GM18507 (cell line): ENCODE measurements at places on chromosomes 16 and 17.

- no peak for DNase-seq
Measured at GRCh38 chr16:2054543-2055245, 6.9 kb downstream of the TSC2 start.

DNA sequence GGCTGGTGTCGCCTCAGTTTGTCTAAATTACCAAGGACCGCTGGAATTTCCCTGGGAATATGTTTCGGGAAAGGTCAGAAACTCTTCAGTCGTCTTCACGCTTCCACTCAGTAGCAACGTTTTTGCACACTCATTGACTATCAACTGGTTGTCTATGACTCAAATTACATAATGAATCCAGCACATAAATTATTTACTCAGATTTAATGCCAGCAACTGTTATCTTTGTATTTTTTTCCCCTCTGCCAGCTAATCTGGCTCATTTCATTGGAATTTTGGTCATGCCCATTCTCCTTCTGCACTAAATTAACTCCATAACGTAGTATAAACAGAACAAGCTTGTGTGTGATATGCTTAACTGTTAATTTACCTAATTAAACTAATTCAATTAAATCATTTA, 372.7 kb upstream of the ZFHX3 start:
- DNase-seq: no peak

DNA sequence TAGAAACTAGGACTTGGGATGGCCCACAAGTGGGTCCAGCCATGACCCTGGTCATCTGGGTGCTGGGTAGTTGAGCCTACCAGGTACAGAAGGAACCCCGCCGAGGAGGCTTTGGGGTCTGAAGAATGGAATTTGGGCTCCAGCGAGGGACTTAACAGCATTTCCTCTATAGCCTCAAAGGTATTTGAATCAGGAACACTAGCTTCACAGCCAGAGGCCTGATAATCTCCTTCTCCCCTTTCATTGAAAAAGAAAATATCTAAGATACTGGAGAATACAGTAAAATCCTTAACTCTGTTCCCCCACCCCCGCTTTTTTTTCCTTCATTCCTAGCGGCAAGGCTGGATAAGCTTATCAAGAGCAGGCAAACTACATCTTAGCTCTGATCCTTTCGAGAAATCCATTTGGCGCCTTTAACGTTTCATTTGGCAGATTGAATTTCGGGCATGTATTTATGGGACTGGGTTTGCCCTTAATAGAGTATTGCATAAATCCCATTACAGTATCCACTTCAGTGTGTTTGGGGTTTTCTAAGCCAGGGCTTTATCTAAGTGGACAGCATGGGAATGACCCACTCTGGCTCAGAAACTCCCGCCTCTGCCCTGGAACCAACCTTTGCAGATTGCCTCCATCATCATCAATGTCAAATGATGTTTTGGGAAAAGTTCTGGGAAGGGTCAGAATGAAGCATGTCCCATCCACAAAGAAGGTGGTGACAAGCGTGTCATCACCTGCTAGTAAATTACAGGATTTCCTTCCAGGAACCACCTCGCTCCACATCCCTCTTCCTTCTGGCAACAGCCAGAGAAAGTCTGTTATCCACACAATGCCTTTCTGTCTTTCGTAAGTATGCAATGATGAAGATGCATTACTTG, 36.9 kb downstream of the XYLT1 start:
- DNase-seq: no peak

GRCh38 chr16:72927199-72928089, 120.5 kb downstream of the ZFHX3 start:
- DNase-seq: no peak

DNA sequence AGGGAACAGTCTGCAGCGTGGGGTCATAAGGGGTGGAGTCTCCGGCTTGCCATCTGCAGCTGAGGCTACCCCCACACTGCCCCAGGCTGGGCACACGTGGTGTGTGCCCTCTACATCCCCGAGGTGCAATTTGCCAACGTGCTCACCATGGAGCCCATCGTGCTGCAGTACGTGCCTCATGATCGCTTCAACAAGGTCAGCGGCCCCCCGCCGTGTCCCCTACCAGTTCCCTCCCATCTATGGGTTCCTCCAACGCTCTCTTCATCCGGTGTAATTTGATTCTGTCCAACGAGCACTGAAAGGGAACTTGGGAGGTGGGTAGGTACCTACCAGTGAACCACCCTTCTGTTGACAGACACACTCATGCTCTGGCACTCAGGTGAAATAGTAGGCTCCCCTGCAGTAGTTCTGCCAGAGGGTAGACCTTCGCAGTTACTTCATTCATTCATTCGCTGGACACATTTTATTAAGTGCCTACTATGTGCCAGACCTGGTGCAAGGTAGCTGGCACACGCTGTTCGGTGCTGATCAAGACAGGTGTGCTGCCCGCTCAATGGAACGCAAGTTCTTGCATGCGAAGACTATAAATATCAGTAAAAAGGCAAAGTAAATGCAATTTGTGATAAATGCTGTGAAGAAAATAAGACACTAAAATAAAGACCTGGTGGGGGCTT, 2.7 kb downstream of the MLLT6 start:
- no peak for DNase-seq

DNA sequence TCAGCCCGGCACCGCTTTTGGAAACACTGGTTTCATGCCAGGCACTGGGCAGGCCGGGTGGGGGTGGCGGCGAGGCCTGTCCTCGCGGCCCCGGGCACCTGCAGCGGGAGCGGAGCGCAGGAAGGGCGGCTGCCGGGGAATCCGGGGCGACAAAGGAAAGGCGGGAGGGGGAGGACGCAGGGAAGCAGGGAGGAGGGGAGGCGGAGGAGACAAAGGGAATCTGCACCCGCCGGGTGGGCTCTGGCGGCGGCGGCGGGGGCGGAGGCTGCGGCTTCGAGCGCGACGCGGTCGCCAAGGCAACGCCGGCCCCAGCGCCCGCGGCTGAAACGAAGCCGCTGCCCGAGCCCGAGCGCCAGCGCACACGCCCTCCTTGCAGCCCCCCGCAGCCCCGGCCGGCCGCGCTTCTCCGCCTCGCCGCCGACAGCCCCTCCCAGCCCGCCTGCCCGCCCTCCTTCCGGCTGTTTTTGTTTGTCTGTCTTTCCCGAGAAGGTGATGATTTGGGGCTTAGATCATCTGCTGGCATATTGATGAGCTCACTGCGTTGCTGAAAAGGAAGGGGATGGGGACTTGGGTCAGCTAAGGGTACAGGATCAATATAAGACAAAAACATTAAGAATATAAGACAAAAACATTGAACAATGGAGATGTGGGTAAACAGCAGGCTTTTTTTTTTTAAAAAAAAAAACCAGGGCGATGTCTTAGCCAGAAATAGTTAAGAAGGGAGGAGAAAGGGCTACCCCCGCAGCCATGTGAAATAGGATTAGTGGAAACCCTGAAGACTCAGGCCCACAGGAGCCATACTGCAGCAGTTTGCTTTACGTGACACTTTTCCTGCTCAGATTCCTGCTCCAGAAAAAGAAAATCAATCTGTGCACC, 32.7 kb downstream of the CDK5R1 start:
- DNase-seq: no peak
